ENCODE measurements at places on chromosomes 12 and 14. TPM values are rescaled to one million over a fixed set of nuclear protein-coding genes. Genes with fewer than 3 reads are reported as not detected.

TMEM119 gene
- 0.74 TPM for total RNA-seq

LMNTD1 gene
- total RNA-seq, result 1.2 TPM

SERPINA5 gene
- total RNA-seq, result not detected

UNC119B gene
- total RNA-seq, result 16.5 TPM

MRPS35 gene
- 51.1 TPM for total RNA-seq

RNASE7 gene
- total RNA-seq, result not detected

BEGAIN gene
- 13.8 TPM for total RNA-seq

GPRC5D gene
- not detected for total RNA-seq

PPP4R4 gene
- total RNA-seq, result 0.49 TPM

NR4A1 gene
- total RNA-seq, result 10.1 TPM

CLEC2A gene
- total RNA-seq, result 0.25 TPM

OAS1 gene
- 1.7 TPM for total RNA-seq

DACT1 gene
- total RNA-seq, result 133 TPM

OAS2 gene
- 0.98 TPM for total RNA-seq

PA2G4 gene
- 68.8 TPM for total RNA-seq

DAO gene
- not detected for total RNA-seq

DLK1 gene
- 0.25 TPM for total RNA-seq

RDH12 gene
- 0.25 TPM for total RNA-seq

YBX3 gene
- total RNA-seq, result 8.4 TPM

GUCY2C gene
- under 0.01 TPM for total RNA-seq

OR6C2 gene
- not detected for total RNA-seq

POTEM gene
- not detected for total RNA-seq

GLIPR1L1 gene
- total RNA-seq, result not detected

SUOX gene
- total RNA-seq, result 7.1 TPM

ORAI1 gene
- 1.2 TPM for total RNA-seq

ZFHX2 gene
- 1.5 TPM for total RNA-seq

ARHGAP9 gene
- total RNA-seq, result 0.25 TPM
